Fibroblast of villous mesenchyme (primary cell): ENCODE measurements at places on chromosomes 11 and 22. TPM values are rescaled to one million over a fixed set of nuclear protein-coding genes. Genes with fewer than 3 reads are reported as not detected.

GRCh38 chr11:61701242-61701886 lies 21.2 kb downstream of the DAGLA start:
- peak; percentile 21 for DNase-seq

Gene PDE2A
- total RNA-seq, result under 0.01 TPM in 2 replicates

Gene FAM83F
- total RNA-seq, result not detected in 2 replicates

Gene RPS6KB2
- total RNA-seq, result 42.3 and 47.0 TPM in 2 replicates

Gene KIF18A
- total RNA-seq, result 11.9 and 25.0 TPM in 2 replicates

Gene TMPRSS4
- total RNA-seq, result not detected in 2 replicates

Gene NXPE1
- total RNA-seq, result not detected in 2 replicates

DNA sequence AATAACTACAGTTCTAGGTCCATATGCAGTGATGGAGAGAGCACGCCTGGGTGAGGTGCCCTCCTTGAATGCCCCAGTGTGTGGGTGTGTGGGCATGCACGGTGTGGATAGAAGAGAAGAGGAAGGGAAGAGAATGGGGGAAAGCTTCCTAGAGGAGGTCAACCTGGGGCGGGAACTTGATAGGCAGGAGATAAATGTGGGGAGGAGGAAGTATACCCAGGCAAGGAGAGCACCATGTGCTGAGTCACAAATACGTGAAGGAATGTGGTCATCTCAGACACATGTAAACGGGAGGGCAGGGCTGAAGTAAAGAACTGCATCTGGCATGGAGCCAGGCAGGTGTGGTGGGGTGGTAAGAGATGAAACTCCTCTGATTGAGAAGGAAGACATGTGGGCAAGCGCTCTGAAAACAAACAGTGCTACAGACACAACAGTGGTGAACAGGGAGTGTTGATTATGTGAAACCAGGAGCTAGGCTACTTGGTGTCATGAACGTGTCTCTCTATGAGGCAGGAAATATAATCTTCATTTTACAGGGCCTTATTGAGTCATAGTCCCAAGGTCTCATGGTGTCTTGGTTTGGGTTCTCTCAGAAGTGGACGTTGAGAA lies 61.5 kb upstream of the EED start:
- DNase-seq, result no peak

GRCh38 chr11:85118151-85118550 lies 509.0 kb downstream of the DLG2 start:
- no peak for DNase-seq

GRCh38 chr22:37633625-37634416 lies 5.6 kb upstream of the SH3BP1 start:
- DNase-seq, result peak; percentile 90

- no peak for DNase-seq
Measured at GRCh38 chr22:43624144-43624998, 187.7 kb downstream of the EFCAB6 start.

DNA sequence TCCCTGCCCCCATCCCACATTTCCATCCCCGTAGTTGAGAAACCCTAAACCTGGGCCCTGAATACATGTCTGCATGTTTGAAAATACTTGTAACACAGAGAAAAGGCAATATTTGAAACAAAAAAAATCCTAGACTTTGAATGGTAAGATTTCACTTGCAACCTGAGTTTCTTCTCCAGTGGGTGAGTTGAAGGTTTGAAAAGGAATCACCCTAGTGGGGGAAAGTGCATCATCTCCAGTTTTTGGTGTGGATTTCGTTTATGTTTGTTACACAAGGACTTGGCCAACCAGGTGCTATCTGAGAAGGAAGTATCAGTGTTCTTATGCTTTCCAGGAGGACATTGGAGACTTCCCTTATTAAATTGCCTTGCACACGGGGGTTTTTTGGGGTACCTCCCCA lies 90.4 kb downstream of the ABTB2 start:
- DNase-seq, result no peak

DNA sequence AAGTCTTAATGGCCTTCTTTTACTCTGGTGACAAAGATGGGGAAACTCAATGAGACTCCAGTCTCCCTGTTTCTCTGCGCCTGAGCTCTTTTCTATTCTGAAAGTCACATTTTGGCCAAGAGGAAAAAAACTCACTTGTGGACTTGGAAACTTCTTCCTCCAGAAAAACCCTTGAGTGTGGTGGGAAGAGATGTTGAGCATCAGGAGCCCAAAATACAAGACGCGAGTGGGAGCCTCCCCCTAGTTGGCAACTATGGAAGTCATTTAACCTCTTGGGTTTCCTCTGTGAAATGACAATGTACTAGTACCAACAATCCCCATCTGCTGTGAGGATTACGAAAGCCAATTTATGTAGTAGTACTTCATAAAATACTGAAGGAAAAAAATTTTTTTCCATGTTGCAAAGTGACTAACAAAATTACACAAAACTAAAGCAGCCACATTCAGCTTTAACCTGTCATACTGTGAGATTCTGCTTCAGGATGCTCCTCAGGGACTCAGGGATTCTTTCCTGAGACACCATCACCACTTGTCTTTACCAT lies 524 bp upstream of the SLC25A17 start:
- peak; percentile 60 for DNase-seq

GRCh38 chr11:116177521-116178210 lies 595.1 kb downstream of the BUD13 start:
- DNase-seq, result no peak

DNA sequence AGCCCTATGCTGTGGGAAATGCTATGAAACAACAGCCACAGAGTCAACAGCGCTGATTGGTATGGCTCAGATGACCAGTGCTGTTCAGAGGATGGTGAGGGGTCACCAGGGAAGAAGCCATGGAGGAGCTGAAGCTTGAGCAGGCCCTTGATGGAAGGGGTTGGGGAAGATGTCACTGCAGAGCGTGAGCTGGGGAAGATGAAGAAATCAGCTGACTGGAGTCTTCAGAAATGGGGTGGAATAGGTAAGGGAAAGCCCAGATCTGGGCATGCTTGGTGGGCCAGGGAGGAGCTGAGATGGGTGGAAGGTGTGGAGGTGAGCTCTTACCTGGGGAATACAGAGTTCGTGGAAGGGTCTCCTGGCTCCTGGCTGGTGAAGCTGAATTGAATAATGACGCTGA lies 105.4 kb upstream of the PLET1 start:
- no peak for DNase-seq

Gene TSSK2
- total RNA-seq, result under 0.01 TPM in 1 of 2 replicates, not detected in the other
